Kidney (tissue), 22 donors: ENCODE measurements at places on chromosomes 13 and 19. TPM values are rescaled to one million over a fixed set of nuclear protein-coding genes. Genes with fewer than 3 reads are reported as not detected.

GRCh38 chr13:44780591-44781280 lies 204.6 kb upstream of the TSC22D1 start:
- H3K4me3 ChIP-seq = no peak overlapping the region
- no peak overlapping the region for H3K27ac ChIP-seq

GRCh38 chr19:22286151-22286810 lies at the start of gene ZNF729:
TSS of gene ZNF729 (plus strand) at chr19:22286441. CDS start at chr19:22286526, 85 bp downstream.
- no peaks in the 10 kb centered on the region for H3K27me3 ChIP-seq
- H3K27ac ChIP-seq = no peak within 1 kb of the TSS
- H3K36me3 ChIP-seq = no peaks in the 10 kb centered on the region
- DNase-seq = peak; percentile 77
- H3K4me3 ChIP-seq = peak within 1 kb of the TSS; percentile 48
- no peaks in the 10 kb centered on the region for H3K4me1 ChIP-seq

GRCh38 chr13:100382785-100383184 lies 205.8 kb downstream of the GGACT start:
- H3K4me1 ChIP-seq = no peaks in the 10 kb centered on the region
- H3K27ac ChIP-seq = no peak overlapping the region
- no peaks in the 10 kb centered on the region for H3K36me3 ChIP-seq
- H3K4me3 ChIP-seq = no peak overlapping the region

- H3K27me3 ChIP-seq = no peaks in the 10 kb centered on the region
- H3K36me3 ChIP-seq = no peaks in the 10 kb centered on the region
- no peak overlapping the region for H3K27ac ChIP-seq
- no peaks in the 10 kb centered on the region for H3K4me1 ChIP-seq
These were observed 33.0 kb downstream of the LAIR2 start for GRCh38 chr19:54535601-54536000.

GRCh38 chr19:4534836-4535658 lies at the start of gene PLIN5:
TSS of gene PLIN5 (minus strand) at chr19:4535224. CDS start at chr19:4534074, 1,150 bp downstream.
- peak within 1 kb of the TSS; percentile 39 for H3K4me3 ChIP-seq
- peak within 1 kb of the TSS; percentile 60 for H3K27ac ChIP-seq
- H3K36me3 ChIP-seq = no peaks in the 10 kb centered on the region
- peak; percentile 90 for DNase-seq
- H3K4me1 ChIP-seq = no peaks in the 10 kb centered on the region

GRCh38 chr13:62305756-62306155 lies 890.1 kb upstream of the PCDH20 start:
- no peak overlapping the region for H3K4me3 ChIP-seq
- no peaks in the 10 kb centered on the region for H3K27me3 ChIP-seq
- H3K36me3 ChIP-seq = no peaks in the 10 kb centered on the region
- H3K27ac ChIP-seq = no peak overlapping the region
- no peak for DNase-seq
- no peaks in the 10 kb centered on the region for H3K4me1 ChIP-seq

Gene LGALS14
- not detected for total RNA-seq

DNA sequence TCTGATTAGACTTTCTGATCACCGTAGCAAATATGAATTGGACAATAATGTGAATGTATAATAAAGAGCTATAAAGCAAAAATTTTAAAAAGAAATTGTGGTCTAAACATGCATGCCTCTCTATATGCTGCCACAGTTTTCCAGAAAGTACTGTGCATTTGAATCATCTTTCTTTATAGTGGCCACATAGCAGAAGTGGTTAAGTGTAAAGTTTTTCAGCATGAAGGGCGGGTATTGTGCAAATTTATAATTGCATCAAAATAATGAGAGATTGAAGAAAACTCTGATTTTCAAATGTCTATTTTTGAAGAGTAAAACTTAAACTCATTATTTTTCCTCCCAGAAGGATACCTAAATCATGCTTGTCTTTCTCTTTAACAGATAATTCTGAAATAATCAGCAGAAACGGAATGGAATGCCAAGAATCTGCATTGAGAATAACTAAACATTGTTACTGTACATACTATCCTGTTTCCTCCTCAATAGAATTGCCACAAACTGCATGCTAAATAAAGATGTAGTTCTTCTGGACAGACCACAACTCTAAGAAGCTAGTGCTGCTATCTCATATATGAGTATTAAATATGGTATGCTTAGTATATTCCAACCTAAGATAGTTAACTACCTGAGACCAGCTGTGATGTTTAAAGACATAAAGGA lies 42.9 kb upstream of the RAP2A start:
- H3K27ac ChIP-seq = no peak overlapping the region
- no peaks in the 10 kb centered on the region for H3K27me3 ChIP-seq
- H3K4me1 ChIP-seq = no peaks in the 10 kb centered on the region
- no peak for DNase-seq
- H3K36me3 ChIP-seq = no peaks in the 10 kb centered on the region

GRCh38 chr13:110227864-110228643 lies 78.9 kb downstream of the COL4A1 start:
- DNase-seq = no peak
- H3K36me3 ChIP-seq = no peaks in the 10 kb centered on the region
- H3K4me1 ChIP-seq = peaks cover 11% of the 10 kb centered on the region
- H3K27me3 ChIP-seq = no peaks in the 10 kb centered on the region

GRCh38 chr13:102905905-102906771 lies 60.3 kb downstream of the ERCC5 start:
- no peak overlapping the region for H3K4me3 ChIP-seq
- no peak for DNase-seq
- H3K36me3 ChIP-seq = no peaks in the 10 kb centered on the region
- H3K4me1 ChIP-seq = no peaks in the 10 kb centered on the region

Gene OBI1
- total RNA-seq = 9.9 TPM

Gene SCEL
- total RNA-seq = 3.3 TPM

DNA sequence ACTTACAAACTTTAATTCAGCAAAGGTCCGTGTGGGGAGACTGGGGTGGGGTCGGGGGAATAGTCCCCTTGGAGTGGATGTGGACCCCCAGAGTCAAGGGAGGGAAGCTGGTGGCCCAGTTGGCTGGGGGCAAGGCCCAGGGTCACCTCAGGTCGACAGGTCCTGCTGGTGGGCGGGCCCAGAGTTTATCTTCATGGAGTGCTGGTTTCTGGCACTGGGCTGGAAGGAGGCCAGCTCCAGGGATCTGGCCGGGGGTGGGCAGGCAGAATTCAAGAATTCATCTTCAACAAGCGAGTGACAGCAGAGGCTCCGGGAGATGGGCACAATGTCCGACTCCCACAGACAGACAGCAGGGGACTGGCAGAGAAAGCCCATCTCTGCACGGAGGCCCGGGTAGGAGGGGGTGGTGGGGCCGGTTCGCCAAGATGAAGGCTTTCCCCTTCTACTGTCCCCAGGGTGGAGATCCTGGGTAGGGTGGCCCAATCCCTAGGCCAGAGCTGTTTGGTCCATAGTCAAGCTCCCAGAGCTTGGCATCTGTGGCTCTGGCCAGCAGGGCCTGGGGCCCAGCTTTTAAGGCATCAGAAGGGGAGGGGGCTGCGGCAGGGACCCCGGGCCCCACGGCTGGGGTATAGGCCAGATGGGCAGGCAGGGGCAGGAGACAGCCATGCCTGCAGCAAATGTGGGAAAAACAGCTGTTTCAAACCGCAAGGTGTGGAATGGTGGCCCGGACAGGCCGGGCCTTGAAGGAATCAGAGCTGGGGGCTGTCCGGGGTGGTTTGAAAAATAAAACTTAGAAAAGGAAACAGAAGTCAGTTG lies 622 bp upstream of the FDX2 start:
- peaks cover 10% of the 10 kb centered on the region for H3K36me3 ChIP-seq
- H3K4me3 ChIP-seq = no peak overlapping the region
- peak; percentile 79 for DNase-seq
- no peaks in the 10 kb centered on the region for H3K27me3 ChIP-seq
- H3K4me1 ChIP-seq = no peaks in the 10 kb centered on the region

Gene ICAM4
- total RNA-seq = 0.85 TPM

GRCh38 chr13:99320693-99321481 lies 13.7 kb upstream of the GPR183 start:
- H3K4me1 ChIP-seq = no peaks in the 10 kb centered on the region
- H3K4me3 ChIP-seq = no peak overlapping the region
- no peaks in the 10 kb centered on the region for H3K27me3 ChIP-seq
- no peak overlapping the region for H3K27ac ChIP-seq
- H3K36me3 ChIP-seq = peaks cover 4% of the 10 kb centered on the region

- no peak within 1 kb of the TSS for H3K4me3 ChIP-seq
- H3K4me1 ChIP-seq = no peaks in the 10 kb centered on the region
- no peak within 1 kb of the TSS for H3K27ac ChIP-seq
- peak; percentile 28 for DNase-seq
- no peaks in the 10 kb centered on the region for H3K36me3 ChIP-seq
These were observed at the start of gene CEACAM21 for GRCh38 chr19:41575998-41576397. TSS of gene CEACAM21 (plus strand) at chr19:41576166. CDS start at chr19:41576275, 109 bp downstream.

DNA sequence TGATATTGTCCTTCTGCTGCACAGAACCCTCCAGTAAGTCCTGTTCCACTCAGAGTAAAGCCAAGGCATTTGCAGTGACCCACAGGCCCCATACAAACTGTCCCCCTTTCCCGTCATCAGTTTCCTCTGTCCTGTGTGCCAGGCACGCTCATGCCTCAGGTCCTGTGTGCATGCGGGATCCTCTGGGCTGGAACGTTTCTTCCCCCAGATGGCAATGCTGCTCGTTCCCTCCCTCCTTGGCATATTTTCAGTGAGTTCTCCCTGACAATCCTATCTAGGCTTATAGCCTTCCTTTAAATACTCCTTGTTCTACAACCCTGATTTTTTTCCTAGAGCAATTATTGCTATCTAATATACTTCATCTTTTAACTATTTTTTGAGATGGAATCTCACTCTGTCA lies 5.7 kb downstream of the OPA3 start:
- H3K36me3 ChIP-seq = no peaks in the 10 kb centered on the region
- peaks cover 34% of the 10 kb centered on the region for H3K4me1 ChIP-seq
- no peaks in the 10 kb centered on the region for H3K27me3 ChIP-seq
- no peak for DNase-seq
- no peak overlapping the region for H3K27ac ChIP-seq
- no peak overlapping the region for H3K4me3 ChIP-seq

DNA sequence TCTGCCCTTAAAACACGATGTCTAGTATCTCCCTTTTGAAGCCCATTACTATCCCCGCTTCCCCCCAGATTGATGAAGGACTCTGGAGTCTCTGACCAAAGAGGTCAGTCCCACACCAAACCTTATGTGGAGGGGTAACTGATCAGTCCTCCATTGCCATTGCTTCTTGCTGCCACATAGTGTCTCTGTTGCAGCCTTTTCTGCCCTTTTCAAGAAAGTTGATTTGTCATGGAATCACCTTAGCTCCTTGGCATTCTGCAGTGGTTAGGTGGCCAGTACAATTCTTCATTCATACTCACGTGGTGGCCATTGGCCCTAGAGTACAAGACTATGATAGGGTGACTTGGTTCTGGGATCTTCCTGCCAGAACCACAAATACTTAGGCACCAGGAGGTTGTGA lies 8.4 kb upstream of the HTR2A start:
- DNase-seq = no peak
- H3K27ac ChIP-seq = no peak overlapping the region
- no peak overlapping the region for H3K4me3 ChIP-seq
- H3K36me3 ChIP-seq = no peaks in the 10 kb centered on the region
- H3K27me3 ChIP-seq = no peaks in the 10 kb centered on the region

GRCh38 chr13:74026753-74027152 lies 107.5 kb downstream of the KLF12 start:
- H3K27ac ChIP-seq = no peak overlapping the region
- no peak overlapping the region for H3K4me3 ChIP-seq
- no peaks in the 10 kb centered on the region for H3K36me3 ChIP-seq
- no peaks in the 10 kb centered on the region for H3K4me1 ChIP-seq
- H3K27me3 ChIP-seq = no peaks in the 10 kb centered on the region

Gene PSG6
- total RNA-seq = not detected

Gene TNFSF9
- 1.1 TPM for total RNA-seq

Gene KLHL1
- total RNA-seq = not detected
